ENCODE measurements at places on chromosomes 2 and 18.

DNA sequence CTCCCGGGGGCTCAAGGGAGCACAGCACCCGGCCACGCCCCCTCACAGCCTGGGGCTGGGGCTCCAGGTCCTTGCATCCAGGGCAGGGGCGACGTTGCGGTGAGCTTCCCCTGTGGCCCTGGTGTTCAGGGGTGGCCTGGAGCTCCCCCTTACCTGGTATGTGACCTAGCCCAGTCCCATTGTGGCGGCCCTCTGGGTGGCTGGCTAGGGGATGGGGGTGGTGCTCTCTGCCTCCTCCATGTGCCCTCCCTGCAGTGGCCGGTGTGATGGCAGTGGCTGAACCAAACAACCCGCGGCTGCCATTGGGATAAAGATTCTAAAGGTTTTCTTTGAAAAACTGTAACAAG lies 288.3 kb downstream of the RDH14 start:
- no peak for DNase-seq

GRCh38 chr2:228771774-228772173 lies 499.3 kb downstream of the PID1 start:
- no peak for DNase-seq

GRCh38 chr2:231795525-231796327 lies 9.5 kb downstream of the COPS7B start:
- DNase-seq: no peak

DNA sequence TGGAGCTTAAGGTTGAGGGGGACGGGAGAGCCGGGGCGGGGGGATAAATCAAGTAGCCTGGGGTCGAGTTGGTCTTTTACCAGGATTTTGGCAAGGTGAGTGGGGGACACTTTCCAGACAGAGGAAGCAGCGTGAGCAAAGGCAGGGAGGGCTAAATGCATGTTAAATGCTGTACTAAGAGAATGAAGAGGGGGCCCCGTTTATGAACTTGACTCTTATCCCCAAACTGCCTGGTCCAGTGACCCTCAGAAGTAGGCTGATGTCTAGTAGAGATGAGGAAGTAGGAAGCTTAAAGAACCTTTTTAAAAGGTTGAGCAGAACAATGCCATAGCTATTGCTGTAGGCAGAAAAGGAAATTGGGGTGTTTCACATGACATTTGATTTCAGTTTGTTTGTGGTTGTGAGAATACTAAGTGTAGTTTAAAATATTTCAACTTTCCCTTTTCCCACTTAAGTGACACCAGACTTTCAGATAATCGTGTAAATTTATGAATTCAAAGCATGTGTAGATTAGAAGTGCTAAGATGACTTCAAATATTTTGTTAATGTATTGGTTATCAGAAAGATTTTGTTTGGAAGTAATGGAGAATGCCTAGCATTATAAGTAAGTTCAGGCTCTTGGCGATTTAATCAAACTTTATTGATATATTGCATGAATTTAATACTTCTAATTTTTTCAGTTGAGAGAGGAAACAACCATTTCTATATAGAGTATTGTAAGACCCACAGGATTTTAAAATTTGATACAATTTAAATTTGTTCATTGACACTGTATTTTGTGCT lies 1.8 kb downstream of the REL start:
- peak; percentile 26 for DNase-seq

DNA sequence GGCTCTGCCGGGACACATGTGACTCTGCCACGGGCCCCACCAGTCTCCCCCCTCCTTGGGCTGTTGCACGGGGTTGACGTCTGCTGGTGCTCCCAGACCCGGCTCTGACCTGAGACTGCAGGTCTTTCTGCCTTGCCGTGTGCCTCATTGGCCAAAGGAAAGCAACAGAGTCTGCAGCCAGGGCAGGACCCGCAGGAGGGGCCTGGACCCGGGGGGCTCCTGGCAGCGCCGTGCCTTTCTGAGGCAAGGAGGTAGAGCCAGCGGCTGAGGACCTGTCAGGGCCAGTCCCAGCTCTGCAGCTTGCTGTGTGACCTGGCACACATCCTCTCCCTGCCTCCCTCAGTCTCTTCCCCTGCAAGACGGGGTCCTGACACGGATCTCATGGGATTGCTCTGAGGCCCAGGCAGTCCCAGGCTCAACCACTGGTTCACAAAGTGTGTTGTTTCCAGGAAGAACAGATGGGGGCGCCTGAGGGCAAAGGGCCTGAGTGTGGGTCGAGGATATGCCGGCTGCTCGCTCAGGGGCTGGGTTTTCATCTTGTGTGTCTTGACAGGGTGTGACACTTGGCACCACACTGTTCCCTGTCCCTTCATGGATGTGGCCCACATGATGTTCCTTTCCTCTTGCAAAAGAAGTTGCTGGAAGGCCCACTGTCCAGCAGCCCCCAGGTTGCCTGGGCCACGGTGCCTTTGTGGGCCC lies 9.0 kb downstream of the CAPN10 start:
- peak; percentile 13 for DNase-seq

- no peak for DNase-seq
Measured at GRCh38 chr2:85174943-85175342, 41.8 kb downstream of the TCF7L1 start.

GRCh38 chr2:229715895-229716507 lies 1.6 kb upstream of the DNER start:
- no peak for DNase-seq

- DNase-seq: peak; percentile 24
Measured at GRCh38 chr2:62334009-62334408, 138.1 kb downstream of the B3GNT2 start.

GRCh38 chr18:13219593-13220159 lies 1.1 kb downstream of the LDLRAD4 start:
- DNase-seq: no peak

GRCh38 chr2:234703258-234703657 lies 206.4 kb upstream of the ARL4C start:
- no peak for DNase-seq

DNA sequence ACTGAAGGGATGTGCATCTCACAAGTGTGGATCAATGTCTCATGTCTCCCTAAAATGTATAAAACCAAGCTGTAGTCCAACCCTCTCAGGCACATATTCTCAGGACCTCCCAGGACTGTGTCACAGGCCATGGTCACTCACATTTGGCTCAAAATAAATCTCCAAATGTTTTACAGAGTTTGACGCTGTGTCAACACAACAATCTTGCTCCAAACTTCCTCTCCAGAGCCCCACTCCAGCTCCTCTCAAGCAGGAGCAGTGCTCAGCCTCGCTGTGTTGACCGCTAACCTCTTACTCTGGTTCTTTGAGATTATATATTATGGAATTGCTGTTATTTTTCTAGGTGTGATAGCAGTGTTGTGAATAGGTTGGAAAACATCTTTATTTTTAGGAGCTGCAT lies 56.2 kb downstream of the CYP27C1 start:
- DNase-seq: no peak

DNA sequence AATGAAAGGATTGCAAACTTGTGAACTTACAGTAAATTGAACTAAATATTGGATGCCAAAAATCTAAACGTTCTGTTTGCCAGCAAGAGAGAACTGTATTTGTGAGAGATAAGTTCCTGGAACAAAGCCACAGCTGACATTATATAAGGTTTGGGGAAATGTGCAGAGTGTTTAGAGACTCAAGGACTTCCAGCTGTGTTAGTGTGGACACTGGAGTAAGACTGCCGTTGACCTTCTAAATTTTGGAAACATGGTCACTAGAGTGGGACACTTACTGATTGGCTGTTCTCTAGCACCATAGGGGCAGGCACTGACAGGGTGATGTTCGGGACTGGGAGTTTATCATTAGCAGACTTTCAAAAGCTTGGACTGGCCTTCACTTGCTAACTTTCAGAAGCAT lies 40.5 kb downstream of the SCN9A start:
- no peak for DNase-seq

GRCh38 chr2:69798909-69799526 lies 30.4 kb upstream of the GMCL1 start:
- DNase-seq: peak; percentile 56

DNA sequence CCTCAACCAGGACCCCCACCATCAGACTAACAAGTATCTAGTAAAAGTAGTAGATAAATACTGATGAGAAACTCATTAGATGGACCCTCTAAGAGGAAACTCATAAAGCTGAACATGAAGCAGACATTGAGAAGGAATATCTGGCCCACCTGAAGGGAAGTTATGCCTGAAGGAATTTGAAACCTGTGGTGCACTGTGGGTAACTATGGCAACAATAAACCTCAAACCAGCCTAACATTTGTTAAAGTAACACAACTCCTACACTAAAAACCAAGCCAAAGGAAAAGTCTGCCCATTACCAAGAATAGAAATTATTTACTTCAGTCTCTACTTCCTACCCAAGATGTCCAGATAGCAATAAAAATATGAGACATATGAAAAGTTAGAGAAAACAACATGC lies 43.4 kb downstream of the KIAA1328 start:
- DNase-seq: no peak

DNA sequence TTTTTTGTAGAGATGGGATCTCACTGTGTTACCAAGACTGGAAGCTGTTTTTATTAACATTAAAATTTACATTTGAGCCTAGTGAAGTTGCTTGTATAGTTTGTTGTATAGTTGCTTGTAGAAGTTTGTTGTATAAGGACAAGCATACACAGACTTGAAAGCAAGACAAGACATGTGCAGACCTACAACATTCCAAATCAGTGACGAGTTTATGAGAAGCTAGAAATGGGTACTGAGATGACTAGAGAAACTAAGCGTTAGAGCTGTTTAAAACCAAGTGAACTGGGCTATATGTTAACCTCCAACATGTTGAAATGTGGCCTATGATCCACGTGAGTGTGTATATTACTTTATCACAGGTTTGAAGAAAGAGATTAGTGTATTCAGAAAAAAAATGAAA lies 39.1 kb downstream of the ABCB11 start:
- no peak for DNase-seq

All from hematopoietic multipotent progenitor cell treated with erythropoietin and hydrocortisone succinate and interleukin-3 and kit ligand, for 15 days (in vitro differentiated cells).